ENCODE measurements at places on chromosomes 11 and 22.

- no peak for DNase-seq
Measured at GRCh38 chr11:121613724-121614123, 161.0 kb upstream of the SORL1-AS1 start.

- no peak for DNase-seq
Measured at GRCh38 chr22:30947173-30947815, 21.3 kb downstream of the MORC2 start.

GRCh38 chr22:30277547-30278344 lies 11.1 kb upstream of the OSM start:
- no peak for DNase-seq

GRCh38 chr11:5938603-5938965 lies 3.5 kb upstream of the OR56A3 start:
- DNase-seq: no peak

DNA sequence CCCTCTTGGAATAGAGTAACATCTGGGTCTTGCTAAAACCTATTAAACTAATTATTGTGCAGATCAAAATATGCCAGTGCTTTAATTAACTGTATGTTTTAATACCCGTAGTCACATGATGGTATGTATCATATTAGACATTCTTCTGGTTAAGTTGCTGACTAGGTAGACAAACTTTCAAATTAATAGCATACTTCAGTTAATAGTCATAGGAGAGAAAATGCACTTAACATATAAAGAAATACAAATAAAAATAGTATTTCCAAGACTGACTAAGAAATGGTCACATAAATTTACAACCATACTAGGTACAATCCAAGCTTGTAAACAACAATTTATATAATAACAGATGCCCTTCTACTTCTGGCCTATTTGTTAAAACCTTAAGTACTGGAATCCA lies 7.6 kb upstream of the EXPH5 start:
- DNase-seq: no peak

GRCh38 chr11:116611998-116612620 lies 160.7 kb downstream of the BUD13 start:
- DNase-seq: no peak

- no peak for DNase-seq
Measured at GRCh38 chr11:9462172-9462799, 1.5 kb downstream of the ZNF143 start.
